ENCODE measurements at places on chromosomes 6 and 20.

DNA sequence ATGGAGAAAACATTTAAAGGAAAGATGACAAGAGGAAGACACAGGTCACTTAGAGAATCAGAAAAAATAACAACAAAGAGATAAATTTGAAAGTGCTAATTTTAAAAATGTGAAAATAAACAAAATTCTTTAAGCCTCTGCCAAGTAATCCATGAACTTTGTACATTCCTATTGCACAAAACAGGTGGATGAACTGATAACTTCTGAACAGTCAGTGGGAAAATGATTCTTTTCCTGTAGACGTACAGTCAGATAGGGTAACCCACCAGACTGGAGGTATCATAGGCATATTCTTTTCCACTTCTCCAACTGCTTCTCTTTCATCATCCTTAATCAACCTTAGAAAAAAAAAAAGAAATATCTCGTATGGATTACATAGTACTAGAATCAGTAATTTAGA lies 36.5 kb upstream of the CRISP1 start:
- no peak for DNase-seq

- peak; percentile 82 for DNase-seq
Measured at GRCh38 chr20:25247000-25247517, 826 bp upstream of the PYGB start.

GRCh38 chr6:135438907-135439535 lies 58.5 kb downstream of the AHI1 start:
- no peak for DNase-seq

GRCh38 chr20:19998990-19999705 lies 18.0 kb upstream of the NAA20 start:
- DNase-seq, result no peak

DNA sequence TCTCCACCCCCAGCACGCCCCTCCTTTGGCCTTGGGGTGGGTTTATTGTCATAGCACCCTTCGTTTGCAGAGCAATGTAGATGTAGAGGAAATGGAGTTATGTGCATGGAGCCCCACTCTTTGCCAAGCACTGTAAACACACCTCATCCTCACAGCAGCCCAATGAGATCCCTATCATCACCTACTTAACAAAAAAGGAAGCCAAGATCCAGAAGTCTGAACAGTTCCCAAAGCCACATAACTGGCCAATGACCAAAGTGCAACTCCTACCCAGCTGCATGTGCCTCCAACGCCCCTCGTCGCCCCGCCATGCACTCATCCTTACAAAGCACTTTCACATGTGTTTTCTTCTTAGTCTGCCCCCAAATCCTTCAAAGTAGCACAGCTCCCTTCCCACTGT lies 21.8 kb upstream of the FOXQ1 start:
- peak; percentile 22 for DNase-seq

GRCh38 chr6:92188016-92188415 lies 1231.3 kb downstream of the EPHA7 start:
- DNase-seq, result no peak

DNA sequence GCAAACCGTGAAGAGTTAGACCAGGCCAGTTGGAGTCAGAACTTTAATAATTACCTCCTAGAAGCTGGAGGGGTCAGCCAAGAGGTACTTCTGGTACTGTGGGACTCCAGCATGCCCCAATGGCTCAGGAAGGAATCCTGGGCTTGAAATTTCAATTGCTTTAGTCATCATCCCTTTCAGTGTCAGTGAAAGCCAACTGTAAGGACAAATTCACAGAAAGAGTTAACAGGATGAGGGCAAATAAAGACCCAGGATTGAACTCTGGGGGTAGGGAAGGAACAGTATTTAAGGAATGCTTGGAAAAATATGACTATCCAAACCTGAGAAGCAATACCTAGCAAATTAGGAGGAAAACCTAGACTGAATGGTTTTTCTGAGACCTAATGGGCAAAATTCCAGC lies 735.1 kb upstream of the MARCKS start:
- no peak for DNase-seq

- DNase-seq, result no peak
Measured at GRCh38 chr20:35020108-35020928, 64.7 kb downstream of the MYH7B start.

DNA sequence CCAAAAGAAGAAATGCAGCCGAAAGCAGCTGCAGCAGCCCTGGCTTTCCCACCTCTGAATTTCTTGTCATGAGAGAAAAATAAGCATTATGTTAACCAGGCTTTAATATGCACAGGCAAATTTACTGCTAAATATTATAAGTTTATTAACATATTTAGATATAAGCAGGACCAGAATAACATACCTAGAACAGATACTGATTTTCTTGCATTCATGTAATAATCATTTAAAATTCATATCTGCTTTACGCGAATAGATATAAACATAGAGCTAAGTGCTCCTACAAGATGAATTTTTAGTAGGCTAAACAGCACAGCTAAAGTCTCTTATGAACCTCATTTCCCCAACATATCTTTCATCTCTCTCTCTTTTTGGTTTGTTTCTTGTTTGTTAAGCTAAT lies 14.7 kb downstream of the CD93 start:
- no peak for DNase-seq

- no peak for DNase-seq
Measured at GRCh38 chr20:33284937-33285336, 1.9 kb downstream of the BPIFB1 start.

GRCh38 chr20:56428410-56428809 lies 16.4 kb downstream of the CASS4 start:
- DNase-seq, result no peak

GRCh38 chr20:62355878-62356588 lies 11.1 kb downstream of the LAMA5 start:
- DNase-seq, result no peak

GRCh38 chr6:97586344-97586743 lies 303.3 kb upstream of the MMS22L start:
- no peak for DNase-seq

DNA sequence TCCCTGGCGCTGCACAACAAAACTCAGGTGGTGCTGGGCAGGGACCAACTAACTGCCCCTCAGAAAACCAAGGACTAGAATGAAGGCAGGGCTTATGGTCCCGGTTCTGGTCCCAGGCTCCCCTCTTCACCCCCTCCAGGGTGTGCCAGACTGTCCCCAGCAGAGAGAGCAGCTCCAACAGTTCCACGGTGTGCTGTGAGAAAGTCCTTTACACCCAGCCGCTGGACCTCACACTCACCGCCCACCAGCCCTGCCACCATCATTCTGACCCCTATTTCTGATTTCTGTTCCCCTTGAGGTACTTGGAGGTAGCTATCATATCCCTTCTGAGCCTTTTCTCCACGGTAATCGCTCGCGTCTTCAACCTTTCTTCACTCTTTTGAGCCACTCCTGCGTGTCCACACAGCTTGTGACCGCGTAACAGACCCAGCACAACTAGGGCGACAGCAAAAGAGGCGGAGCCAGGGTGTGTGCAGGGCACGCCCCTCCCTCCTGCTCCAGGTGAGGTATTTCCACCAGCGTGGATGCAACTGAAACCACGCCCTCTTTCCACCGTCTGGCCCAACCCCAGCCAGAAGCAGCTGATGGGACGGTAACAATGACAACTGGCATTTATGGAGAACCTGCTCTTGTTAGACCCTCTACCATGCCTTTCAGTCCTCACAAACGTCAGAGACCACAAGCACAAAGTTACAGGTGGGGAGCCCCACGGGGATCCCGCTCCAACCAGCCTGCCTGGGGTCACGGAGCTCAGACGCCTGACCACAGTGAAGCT lies 2.3 kb downstream of the PXDC1 start:
- peak; percentile 67 for DNase-seq

GRCh38 chr6:15166121-15166520 lies 79.7 kb upstream of the JARID2 start:
- DNase-seq, result no peak

- DNase-seq, result no peak
Measured at GRCh38 chr6:88238065-88238464, 71.9 kb upstream of the CNR1 start.

DNA sequence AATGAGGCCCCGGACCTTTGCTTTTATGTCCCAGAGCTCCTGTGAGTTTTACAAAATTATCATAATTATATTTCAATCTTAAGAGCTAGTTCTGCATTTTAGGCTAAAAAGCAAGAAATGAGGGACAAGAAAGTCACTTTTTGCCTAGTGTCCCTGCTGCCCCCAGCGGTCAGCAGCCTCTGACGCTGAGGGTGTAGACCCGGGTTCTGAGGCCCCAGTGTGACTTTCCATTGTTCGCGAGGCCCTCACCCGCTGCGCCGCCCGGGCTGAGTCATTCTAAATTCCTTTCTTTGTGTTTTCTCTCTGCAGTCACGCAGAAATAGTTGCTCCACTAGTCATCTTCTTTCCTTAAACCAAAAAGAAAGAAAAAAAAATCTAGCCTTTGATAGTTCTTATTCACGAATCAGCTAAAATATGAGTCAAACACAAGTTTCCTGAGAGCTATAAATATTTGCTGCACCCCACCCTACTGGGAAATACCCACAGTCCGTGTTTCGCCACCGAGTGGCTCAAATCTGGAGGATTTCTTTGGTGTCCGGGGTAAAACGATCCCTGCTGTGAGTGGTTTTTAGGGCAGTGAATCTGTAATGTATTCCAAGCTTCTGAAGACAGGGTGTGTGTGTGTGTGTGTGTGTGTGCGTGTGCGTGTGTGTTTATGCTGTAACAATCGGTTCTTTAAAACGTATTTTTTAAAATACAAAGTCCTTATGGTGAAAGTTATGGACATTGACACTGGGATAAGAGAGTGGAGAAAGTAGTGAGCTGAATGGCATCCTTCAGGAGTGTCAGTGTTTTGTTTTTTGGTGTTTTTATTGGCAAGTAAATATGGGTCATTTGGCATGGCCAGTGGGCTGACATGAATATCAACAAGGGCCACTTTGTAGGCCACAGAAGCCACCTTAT lies 59.7 kb upstream of the EEF1A1 start:
- DNase-seq, result peak; percentile 89

GRCh38 chr6:10901770-10902169 lies 14.9 kb downstream of the SYCP2L start:
- DNase-seq, result no peak

DNA sequence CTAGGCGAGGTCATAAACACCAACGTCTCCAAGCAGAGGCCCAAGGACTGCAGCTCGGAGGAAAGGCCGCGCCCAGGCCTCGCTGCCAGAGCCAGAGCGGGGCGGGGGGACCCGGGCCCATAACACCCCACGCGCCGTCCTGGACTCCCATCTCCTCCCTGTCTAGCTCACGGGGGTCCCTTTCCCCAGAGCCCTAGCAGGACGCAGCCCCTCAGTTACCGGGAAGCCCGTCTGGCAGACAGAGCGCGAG lies 44.9 kb downstream of the MDFI start:
- DNase-seq, result no peak

DNA sequence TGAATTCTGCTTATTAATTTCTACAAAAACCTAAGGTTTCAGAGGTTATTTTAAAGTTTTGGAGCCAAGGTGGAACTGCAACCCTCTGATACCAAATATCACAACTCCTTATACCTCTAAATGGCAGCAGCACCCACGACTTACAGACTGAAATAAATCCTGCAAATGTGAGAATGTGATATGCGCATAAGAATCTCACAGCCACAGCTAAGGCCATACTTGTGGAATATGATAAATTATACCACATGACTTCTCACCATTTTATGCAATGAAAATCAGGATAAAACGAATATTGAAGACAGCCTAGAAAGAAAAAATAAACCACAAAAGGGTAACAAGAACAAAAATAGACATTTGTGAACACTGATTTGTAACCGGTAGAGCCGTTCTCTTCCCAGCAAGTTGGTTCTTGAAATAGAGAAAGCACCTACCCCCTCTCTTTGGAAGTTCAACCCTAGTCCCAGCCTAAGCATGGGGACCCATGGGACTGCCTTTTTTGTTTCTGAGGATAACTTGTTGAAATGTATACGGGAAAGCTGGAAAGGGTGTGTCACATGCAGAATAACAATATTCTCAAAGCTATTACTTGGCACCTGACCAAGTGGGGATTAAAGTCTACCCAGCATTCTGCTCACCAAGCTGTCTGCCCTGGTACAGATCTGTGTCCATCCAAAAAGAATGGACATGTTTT lies 47.1 kb upstream of the MCM9 start:
- DNase-seq, result no peak

Measured in upper lobe of left lung (tissue), 6 donors.